ENCODE measurements at places on chromosomes 5 and 9.
A peak's percentile ranks its signal among the peaks of the same experiment; 100 is the strongest.

- DNase-seq = no peak
Observed at GRCh38 chr9:109401990-109402318, 81.1 kb upstream of the EPB41L4B start.

- no peak for DNase-seq
Observed at GRCh38 chr5:135501965-135502364, 33.8 kb downstream of the NEUROG1 start.

- DNase-seq = peak; percentile 31
Observed at GRCh38 chr5:57494104-57495098, 11.8 kb upstream of the ACTBL2 start.

GRCh38 chr5:38546691-38547146 is 9.7 kb downstream of the LIFR start:
- DNase-seq = no peak

- no peak for DNase-seq
Observed at GRCh38 chr9:104819033-104819432, 55.1 kb downstream of the NIPSNAP3B start.

- no peak for DNase-seq
Observed at GRCh38 chr5:110159202-110159601, 469.5 kb downstream of the MAN2A1 start.

DNA sequence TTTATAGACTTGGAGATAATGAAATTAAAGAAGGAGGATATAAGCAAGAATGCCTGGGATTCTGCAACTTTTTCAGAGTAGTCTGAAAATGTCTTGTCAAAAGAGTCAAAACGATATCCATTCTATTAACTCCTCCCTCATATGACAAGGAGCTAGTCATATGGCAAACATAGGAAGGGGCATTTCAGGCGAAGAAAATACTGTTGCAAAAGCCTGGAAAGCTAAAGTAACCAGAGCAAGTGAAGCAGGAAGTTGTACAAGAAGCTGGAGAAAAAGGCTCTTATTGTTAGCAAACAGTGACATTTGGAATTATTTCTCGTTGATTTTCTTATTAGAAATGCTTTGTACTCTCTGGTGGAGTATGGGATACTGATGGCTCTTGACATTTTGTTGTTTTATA is 94.0 kb upstream of the PTPRD start:
- no peak for DNase-seq

GRCh38 chr9:124251204-124251603 is 6.5 kb upstream of the NEK6 start:
- peak; percentile 40 for DNase-seq

DNA sequence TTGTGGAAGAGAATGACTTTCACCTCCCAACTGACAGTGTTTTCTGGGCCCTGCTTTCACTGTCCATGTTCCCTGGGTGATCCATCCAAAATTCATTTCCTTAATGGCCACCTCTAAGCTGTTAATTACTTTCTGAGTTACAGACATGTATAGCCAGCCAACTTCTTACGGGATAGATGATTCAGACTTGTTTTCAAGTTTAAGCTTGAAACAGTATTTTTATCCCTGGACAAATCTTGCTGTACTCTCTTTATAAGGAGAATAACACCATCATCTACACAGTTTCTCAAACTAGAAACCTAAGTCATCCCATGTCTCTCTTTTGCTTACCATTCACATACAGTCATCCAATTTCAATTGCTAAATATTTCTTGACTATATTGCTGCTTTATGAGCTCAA is 6.9 kb downstream of the FAM174A start:
- DNase-seq = no peak

DNA sequence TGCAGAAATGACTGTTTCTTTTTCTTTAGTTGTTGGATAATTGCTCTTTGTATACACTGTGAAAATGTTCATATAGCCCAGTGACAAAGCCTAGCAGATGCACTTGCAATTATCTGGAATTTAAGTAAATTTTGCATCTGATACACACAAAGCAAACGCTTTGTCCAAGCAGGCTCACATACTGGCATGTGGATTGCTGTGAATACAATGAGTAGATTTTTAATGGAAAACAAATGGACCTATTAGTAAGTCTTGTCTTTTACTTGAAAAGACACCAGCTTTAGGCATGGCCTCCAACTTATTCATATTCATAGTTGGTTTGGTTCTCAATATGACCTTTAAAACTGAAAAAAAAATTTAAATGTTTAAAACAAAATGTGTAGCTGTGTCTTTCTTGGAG is 1299.8 kb upstream of the WWC1 start:
- DNase-seq = no peak

- DNase-seq = peak; percentile 31
Observed at GRCh38 chr9:93003552-93004407, 54.7 kb upstream of the SUSD3 start.

GRCh38 chr9:100074093-100074492 is 24.7 kb downstream of the ERP44 start:
- DNase-seq = no peak

DNA sequence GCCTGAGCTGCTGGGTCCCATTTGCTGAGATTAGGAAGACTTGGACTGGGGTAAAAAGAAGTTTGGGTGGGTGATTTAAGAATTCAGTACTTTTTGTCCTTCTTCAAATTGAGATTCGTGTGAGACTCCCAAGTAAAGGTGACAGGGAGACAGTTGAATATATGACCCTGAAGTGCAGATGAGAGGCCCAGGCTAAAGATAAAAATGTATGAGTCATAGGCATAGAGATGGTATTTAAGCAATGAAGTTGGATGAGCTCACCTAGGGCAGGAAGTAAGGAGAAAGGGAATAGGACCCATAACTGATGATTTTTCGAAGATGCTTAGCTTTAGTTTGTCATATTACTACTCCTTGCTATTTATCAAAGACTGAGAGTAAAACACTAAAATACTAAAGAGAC is 255.9 kb upstream of the ADRA1B start:
- DNase-seq = no peak

DNA sequence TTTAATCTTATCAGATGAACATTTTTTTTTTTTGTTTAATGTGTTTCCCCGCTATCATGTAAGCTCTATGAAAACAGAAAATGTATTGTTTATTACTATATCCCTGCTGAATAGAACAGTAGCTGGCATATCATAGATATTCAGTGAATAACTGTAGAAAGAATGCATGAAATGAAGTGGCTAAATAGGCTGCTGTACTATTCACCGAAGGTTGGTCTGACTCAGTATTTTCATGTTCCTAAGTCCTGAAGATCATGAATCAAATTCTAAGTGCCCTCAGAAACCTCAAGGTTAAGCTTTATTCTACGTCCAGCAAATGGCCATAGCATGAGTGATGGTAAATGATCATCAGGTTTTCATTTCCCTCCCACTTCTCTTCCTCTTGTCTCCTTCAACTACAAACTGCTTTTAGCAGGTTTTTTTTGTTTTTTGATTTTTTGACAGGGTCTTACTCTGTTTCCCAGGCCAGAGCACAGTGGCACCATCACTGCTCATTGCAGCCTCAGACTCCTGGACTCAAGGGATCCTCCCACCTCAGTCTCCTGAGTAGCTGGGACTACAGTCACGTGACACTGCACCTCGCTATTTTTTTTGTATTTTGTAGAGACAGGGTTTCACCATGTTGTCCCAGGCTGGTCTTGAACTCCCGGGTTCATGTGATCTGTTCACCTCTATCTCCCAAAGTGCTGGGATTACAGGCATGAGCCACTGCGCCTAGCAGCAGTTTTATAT is 19.1 kb upstream of the ZFAND5 start:
- no peak for DNase-seq

GRCh38 chr5:1181451-1182359 is 19.7 kb upstream of the SLC6A19 start:
- no peak for DNase-seq

GRCh38 chr9:124215956-124216355 is 41.8 kb upstream of the NEK6 start:
- no peak for DNase-seq

DNA sequence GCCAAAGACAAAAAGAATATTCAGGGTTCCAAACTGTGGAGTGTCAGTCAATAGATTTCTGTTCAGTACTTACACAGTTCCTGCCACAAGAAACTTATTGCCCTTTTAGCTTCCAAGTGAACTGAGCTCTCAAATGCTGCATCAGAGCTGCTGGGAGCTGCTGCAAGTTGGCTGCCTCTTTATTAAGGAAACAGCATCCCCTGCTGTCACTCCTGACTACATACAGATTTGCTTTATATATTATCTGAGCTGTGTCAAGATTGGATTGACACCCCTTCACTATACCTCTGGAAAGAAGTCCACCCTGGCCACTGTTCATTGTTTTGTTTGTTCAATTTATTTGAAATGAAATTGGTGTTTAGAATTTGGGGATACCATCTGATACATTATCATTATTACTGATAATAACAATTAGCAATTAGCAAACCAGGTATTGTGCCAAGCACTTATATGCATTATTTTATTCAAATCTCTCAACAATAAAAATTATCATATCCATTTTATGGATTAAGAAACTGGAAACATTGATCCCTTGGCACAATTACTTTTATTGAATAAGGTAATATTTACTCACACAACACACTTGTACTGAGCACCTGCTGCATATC is 16.4 kb upstream of the C5orf58 start:
- peak; percentile 63 for DNase-seq

DNA sequence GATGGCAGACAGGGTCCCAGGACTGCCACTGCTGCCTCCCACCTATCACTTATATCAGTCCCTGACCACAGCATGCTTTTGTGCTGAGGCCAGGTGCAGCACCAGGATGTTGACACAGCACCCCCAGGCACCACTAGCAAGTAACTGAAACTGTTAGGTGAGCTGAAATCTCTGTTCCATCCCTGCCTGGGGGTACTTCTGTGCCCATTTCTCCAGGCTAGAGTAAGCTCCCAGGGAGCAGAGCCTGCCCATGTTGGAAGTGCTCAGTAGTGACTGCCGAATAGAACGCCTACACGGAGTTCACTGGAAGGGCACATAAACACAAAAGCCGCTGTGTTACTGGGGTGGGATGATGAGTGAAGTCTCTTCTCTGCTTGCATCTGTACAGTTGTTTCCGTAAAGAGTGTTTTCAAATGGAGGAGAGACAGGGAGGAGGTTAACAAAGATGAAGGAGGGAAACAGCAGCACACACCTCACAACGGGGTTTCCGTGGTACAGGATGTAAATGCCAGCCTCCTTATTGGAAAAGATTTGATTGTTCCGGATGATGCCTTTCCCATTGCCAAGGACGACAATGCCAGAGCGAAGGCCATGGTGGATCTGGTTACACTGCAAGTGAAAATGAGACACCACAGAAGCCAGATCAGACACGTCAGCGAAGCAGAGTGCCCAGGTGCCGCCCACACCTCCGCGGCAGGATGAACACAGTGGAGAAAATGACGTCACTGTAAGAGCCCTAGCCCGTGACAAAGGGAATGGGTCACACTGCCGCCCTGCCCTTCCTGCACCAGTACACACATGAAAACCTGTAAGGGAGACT is 43.1 kb downstream of the POLR1E start:
- no peak for DNase-seq

DNA sequence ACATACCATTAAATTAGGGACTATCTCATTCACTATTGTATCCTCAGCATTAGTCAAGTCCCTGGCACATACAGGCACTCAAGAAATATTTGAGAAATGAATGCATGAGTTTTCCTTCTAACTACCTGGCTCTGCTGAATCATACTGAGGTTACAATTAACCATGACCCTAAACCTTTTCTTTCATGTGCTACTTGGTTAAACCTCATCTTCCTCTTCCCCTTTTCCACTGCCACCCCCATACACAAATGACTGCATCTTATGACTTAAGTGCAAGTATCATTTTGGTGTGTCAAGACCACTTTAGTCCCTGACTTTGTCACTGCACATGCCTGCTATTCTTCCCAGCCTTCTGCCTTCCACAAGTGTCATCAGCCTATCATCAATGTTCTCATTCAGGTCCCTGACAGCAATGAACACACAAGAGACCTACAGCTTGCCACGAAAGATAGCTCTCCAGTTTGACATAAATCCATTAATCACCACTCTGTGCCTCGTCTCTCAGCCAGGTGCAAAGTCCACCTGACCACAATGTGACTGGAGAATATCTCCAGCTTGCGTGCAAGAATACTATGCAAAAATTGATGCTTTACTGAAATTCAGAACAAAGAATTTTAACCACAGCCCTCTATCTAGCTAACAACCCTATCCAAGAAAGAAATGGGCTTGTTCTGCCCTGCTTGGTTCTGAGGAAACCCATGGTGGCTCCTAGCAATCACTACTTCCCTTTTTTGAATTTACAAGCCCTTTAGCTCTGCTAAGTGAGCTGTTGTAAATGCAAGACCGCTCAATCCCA is 74.5 kb downstream of the MAPKAP1 start:
- no peak for DNase-seq

DNA sequence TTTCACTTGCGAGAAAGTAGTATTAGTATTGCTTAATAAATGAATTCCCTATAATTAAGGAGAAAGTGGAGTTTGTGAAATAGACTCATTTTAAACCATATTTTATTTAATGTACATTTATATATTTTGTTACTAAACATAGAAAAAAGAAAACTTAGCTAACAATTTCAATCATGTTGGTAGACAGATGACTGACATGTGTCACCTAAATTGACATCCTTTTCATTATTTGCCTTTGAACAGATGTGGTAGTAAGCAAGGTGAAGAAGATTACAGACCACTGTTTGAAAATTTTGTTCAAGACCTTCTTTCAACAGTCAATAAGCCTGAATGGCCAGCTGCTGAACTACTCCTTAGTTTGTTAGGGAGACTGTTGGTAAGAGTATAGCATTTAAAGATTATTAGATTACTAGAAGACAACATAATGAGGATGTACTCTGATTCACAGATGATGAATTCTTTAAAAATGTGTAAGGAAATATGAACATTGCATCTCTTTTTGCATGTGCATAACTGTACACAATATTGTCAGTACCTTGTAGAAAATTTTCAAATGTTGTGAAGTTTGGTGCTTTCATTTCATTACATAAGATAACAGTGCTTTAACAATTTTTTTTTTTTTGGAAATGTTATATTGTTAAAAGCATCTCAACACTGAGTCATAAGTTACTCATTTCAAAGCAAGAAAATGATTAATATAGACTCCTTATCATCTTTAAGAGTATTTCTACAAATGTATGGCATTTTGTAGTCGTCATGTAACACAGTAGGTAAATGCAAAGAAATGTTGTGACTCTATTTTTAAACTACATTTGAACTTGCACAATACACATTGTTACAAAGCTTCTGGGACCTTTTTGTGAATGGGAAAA is 139.5 kb downstream of the NIPBL start:
- DNase-seq = no peak

GRCh38 chr9:136978865-136979544 is 1.7 kb downstream of the PTGDS start:
- DNase-seq = no peak

GRCh38 chr5:103424453-103425205 is 138.0 kb downstream of the NUDT12 start:
- DNase-seq = no peak

GRCh38 chr5:78355561-78355960 is 4.9 kb upstream of the SCAMP1 start:
- no peak for DNase-seq

Data from NCI-H1694 (cell line).